ENCODE measurements at places on chromosomes 2 and 18. TPM values are rescaled to one million over a fixed set of nuclear protein-coding genes. Genes with fewer than 3 reads are reported as not detected.

KCNJ3 gene
- total RNA-seq = not detected

FLACC1 gene
- 2.4 TPM for total RNA-seq

POU3F3 gene
- not detected for total RNA-seq

IL37 gene
- not detected for total RNA-seq

PECR gene
- total RNA-seq = 39.8 TPM

LYG2 gene
- total RNA-seq = not detected

NXPH2 gene
- not detected for total RNA-seq

NEUROD1 gene
- total RNA-seq = not detected

COL6A3 gene
- 50.3 TPM for total RNA-seq

KLHL14 gene
- 0.44 TPM for total RNA-seq

LYG1 gene
- total RNA-seq = not detected

SCN9A gene
- 18.6 TPM for total RNA-seq

SLC16A14 gene
- total RNA-seq = 5.5 TPM

- H3K4me1 ChIP-seq = peaks cover 10% of the 10 kb centered on the region
- H3K36me3 ChIP-seq = no peaks in the 10 kb centered on the region
- H3K27me3 ChIP-seq = no peaks in the 10 kb centered on the region
- DNase-seq = peak; percentile 82
Measured at GRCh38 chr2:235135990-235136561, 184.3 kb downstream of the SH3BP4 start.

DNA sequence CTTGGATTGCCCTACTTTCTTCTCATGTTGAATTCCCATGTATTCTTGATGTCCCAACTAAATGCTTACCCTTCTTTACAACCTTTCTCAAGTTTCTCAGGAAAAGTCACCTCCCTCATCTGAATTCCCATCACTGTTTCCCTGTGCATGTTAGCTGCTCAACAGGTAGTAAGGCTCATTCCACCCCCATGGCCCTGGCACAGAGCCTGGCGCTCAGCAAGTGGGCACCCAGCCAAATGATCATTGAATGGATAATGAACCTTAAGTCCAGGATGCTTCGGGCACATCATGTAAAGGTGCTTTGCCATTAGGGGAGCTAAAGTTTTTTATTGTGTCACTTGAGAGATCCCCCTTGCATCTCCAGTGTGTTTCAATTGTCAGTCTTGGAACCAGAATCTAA lies 124.0 kb downstream of the PKP4 start:
- H3K27ac ChIP-seq = no peak overlapping the region
- H3K4me3 ChIP-seq = no peak overlapping the region
- H3K27me3 ChIP-seq = no peaks in the 10 kb centered on the region
- DNase-seq = no peak

DNA sequence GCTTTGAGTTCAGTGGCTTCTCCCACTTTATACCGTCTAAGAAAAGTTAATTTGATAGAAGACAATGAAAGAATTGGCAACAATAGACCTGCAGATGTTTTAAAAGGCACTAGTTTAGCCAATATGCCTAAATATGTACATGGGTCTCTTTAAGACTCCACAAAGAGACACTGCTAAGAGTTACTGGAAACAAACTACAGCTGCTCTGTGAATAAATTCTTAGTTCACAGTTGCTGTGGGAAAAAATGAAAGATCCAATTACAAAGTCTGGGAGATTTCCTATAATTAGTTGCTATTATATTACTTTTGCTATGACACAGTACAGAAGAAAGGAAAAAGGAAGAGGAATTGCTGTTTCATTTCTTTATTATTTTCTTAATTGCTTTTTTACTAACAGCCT lies 34.3 kb downstream of the SCN9A start:
- no peaks in the 10 kb centered on the region for H3K4me1 ChIP-seq
- no peak overlapping the region for H3K27ac ChIP-seq
- no peaks in the 10 kb centered on the region for H3K36me3 ChIP-seq

GRCh38 chr18:37567994-37568359 lies 2.4 kb upstream of the CELF4 start:
- H3K4me1 ChIP-seq = peaks cover 27% of the 10 kb centered on the region
- no peak overlapping the region for H3K4me3 ChIP-seq
- no peak overlapping the region for H3K27ac ChIP-seq
- no peak for DNase-seq

DNA sequence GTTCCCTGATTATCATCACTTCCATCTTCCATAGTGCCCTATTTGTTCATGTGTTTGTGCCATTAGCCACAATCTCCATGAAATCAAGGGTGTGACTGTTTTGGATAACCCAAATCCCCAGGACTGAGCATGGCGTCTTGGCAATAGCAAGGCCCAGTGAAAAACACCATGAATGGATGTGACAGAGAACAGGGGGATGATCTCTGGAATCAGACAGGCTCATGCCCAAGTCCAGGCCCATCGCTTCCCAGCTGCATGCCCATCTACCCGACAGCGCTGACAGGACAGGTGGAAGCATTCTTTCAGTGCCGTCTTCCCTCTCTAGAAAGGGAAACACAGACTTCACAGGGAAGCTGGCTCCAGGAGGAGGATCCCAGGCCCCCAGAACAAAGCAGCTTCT lies 50.0 kb downstream of the HDLBP start:
- H3K27ac ChIP-seq = no peak overlapping the region
- no peak for DNase-seq
- H3K4me3 ChIP-seq = no peak overlapping the region
- H3K27me3 ChIP-seq = no peaks in the 10 kb centered on the region
- peaks cover 25% of the 10 kb centered on the region for H3K4me1 ChIP-seq

GRCh38 chr2:26757873-26758789 lies 6.0 kb upstream of the SLC35F6 start:
- DNase-seq = no peak
- H3K36me3 ChIP-seq = no peaks in the 10 kb centered on the region
- H3K27ac ChIP-seq = peak overlapping the region; percentile 59
- no peak overlapping the region for H3K4me3 ChIP-seq

GRCh38 chr2:59538398-59538911 lies 1015.0 kb downstream of the BCL11A start:
- H3K27ac ChIP-seq = no peak overlapping the region
- H3K4me3 ChIP-seq = no peak overlapping the region
- no peaks in the 10 kb centered on the region for H3K36me3 ChIP-seq
- no peaks in the 10 kb centered on the region for H3K4me1 ChIP-seq

GRCh38 chr2:40751981-40752380 lies 300.1 kb upstream of the SLC8A1 start:
- H3K4me1 ChIP-seq = no peaks in the 10 kb centered on the region
- no peaks in the 10 kb centered on the region for H3K36me3 ChIP-seq
- no peak for DNase-seq
- no peak overlapping the region for H3K27ac ChIP-seq
- H3K27me3 ChIP-seq = no peaks in the 10 kb centered on the region

DNA sequence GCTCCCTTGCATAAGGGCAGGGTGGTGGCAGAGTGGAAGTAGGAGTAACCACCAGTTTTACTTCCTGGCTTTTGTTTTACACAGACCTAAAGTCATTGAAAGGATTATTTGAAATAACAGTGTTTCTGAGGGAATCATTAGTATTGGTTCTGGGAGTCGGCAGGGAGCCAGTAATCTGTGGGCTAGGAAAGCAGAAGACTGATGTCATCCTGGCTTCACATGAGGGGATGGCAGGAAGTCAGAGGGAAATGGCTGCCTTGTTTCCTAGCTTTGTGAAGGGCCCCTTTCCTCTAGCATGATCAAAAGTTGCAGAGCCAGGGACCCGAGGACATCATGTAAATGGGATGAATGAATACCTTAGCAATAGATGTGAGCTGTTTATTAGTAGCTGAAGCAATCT lies 792.6 kb downstream of the CPS1 start:
- no peak for DNase-seq
- no peaks in the 10 kb centered on the region for H3K4me1 ChIP-seq
- H3K27ac ChIP-seq = no peak overlapping the region
- H3K27me3 ChIP-seq = no peaks in the 10 kb centered on the region
- H3K36me3 ChIP-seq = no peaks in the 10 kb centered on the region

DNA sequence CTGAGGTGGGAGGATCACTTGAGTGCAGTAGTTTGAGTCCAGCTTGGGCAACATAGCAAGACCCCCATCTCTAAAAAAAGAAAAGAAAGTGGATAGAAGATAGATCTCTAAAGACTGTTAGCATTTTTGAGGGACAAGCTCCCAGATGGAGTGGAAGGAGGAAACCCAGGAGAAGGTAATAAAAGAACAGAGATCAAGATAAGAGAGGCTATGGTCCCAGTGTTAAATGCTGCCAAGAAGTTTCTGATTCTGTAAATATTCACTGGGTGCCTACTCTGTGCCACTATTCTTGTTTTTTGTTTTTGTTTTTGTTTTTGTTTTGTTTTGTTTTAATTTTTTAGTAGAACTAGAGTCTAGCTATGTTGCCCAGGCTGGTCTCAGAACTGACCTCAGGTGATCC lies 26.2 kb downstream of the FZD5 start:
- no peak overlapping the region for H3K27ac ChIP-seq
- peaks cover 5% of the 10 kb centered on the region for H3K36me3 ChIP-seq
- no peak overlapping the region for H3K4me3 ChIP-seq
- no peak for DNase-seq
- H3K4me1 ChIP-seq = no peaks in the 10 kb centered on the region
- no peaks in the 10 kb centered on the region for H3K27me3 ChIP-seq

GRCh38 chr18:46899274-46899948 lies 17.9 kb downstream of the PIAS2 start:
- DNase-seq = no peak
- H3K27ac ChIP-seq = no peak overlapping the region
- H3K36me3 ChIP-seq = no peaks in the 10 kb centered on the region
- H3K4me1 ChIP-seq = no peaks in the 10 kb centered on the region
- H3K4me3 ChIP-seq = no peak overlapping the region

- no peak for DNase-seq
- H3K36me3 ChIP-seq = no peaks in the 10 kb centered on the region
- H3K27me3 ChIP-seq = no peaks in the 10 kb centered on the region
Measured at GRCh38 chr18:3579701-3580100, 129.7 kb downstream of the TGIF1 start.

DNA sequence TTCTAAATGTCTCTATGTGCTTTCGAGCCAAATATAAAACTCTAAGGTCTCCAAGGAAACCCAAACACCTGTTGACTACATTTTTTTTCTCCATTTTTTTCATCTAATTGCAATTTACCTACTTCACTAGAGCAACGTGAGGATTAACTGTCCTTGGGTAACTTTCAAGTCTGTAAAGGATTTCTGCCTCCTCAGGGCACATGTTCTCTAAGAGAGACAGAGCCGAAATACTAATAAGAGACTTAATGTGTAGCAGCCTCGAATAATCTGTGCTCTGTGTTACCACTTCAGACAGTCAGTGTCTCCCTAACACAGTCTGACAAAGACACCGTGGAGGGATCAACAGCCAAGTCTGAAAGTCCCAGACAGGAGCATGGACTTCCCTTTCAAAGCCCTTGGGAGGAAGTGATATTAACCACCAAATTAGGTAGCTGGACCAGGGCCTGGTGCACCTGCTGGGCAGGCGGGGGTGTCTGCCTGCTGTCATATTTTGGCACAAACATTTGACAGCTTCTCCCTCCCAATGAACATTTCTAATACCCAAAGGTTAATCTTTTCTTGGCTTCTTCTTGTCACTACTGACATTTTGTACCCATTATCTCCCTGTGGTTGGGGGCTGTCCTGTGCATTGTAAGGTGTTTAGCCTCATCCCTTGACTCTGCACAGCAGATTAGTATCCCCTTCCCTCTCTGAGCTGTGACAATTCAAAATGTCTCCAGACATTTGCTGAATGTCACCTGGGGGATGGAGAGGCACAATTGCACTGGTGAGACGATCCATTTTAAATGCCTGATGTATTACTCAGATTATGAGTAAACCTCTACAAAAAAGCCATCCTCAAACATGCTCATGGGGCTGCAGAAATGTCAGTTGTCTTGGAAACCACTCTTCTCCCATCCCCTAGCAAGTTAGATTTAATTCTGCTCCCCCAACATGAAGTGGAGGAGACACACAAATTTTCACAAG lies 45.7 kb upstream of the LYPD1 start:
- peaks cover 3% of the 10 kb centered on the region for H3K36me3 ChIP-seq
- H3K4me3 ChIP-seq = no peak overlapping the region
- H3K27ac ChIP-seq = no peak overlapping the region
- DNase-seq = no peak
- no peaks in the 10 kb centered on the region for H3K27me3 ChIP-seq

DNA sequence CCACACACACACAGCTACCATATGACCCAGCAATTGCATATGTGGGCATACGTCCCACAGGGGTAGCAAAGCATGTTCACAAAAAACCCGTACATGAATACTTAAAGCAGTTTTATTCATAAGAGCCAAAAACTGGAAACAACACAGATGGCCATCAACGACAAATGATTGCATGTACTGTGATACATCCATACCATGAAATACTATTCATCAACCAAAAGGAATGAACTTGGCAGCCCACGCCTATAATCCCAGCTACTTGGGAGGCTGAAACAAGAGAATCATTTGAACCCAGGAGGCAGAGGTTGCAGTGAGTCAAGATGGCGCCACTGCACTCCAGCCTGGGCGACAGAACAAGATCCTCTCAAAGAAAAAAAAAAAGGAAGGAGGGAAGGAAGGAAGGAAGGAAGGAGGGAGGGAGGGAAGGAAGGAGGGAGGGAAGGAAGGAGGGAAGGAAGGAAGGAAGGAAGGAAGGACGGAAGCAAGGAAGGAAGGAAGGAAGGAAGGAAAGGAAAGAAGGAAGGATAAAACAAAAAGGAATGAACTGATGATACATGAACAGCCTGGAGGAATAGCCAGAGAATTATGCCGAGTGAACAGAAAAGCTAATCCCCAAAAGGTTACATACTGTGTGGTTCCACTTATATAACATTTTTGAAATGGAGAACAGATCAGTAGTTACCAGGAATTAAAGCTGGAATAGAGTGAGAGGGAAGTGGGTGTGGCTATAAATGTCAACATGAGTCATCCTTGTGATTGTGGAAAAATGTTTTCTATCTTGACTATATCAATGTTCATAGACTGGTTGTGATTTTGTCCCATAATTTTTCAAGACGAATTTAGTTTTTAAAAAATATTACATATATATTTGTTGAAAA lies 19.6 kb upstream of the YPEL5 start:
- no peaks in the 10 kb centered on the region for H3K4me1 ChIP-seq
- no peaks in the 10 kb centered on the region for H3K27me3 ChIP-seq
- no peaks in the 10 kb centered on the region for H3K36me3 ChIP-seq
- no peak for DNase-seq
- no peak overlapping the region for H3K27ac ChIP-seq
- no peak overlapping the region for H3K4me3 ChIP-seq

- H3K27me3 ChIP-seq = no peaks in the 10 kb centered on the region
- H3K36me3 ChIP-seq = no peaks in the 10 kb centered on the region
- no peak overlapping the region for H3K27ac ChIP-seq
- DNase-seq = no peak
Measured at GRCh38 chr2:46493241-46493970, 14.0 kb downstream of the TMEM247 start.

GRCh38 chr2:83342860-83343329 lies 1116.2 kb downstream of the SUCLG1 start:
- H3K4me1 ChIP-seq = no peaks in the 10 kb centered on the region
- no peaks in the 10 kb centered on the region for H3K27me3 ChIP-seq
- no peak overlapping the region for H3K4me3 ChIP-seq
- H3K27ac ChIP-seq = no peak overlapping the region
- no peaks in the 10 kb centered on the region for H3K36me3 ChIP-seq

All from upper lobe of left lung (tissue), 6 donors.